ENCODE measurements at places on chromosomes 13 and 19.
A peak's percentile ranks its signal among the peaks of the same experiment; 100 is the strongest.

DNA sequence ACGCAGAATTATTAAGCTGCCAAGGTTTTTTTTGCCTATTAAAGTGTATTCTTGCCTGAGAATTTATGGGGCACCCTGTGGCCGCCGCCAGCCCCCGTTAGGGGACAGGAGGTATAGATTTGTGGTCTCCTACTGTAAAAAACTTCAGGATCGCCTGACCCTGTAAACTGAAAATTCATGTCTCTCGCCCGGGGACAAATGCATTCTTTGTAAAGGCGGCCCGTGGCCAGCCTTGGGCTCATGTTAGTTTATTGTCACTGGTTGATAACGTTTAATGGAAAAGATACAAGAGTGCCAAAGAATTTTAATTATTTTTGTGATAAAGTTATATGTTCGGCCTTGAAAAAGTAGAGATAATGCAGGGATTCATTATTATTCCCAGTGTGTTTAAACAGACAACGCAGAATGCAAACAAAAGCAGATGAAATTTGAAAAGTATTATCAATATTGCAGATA lies 141.7 kb downstream of the URI1 start:
- no peak for DNase-seq

DNA sequence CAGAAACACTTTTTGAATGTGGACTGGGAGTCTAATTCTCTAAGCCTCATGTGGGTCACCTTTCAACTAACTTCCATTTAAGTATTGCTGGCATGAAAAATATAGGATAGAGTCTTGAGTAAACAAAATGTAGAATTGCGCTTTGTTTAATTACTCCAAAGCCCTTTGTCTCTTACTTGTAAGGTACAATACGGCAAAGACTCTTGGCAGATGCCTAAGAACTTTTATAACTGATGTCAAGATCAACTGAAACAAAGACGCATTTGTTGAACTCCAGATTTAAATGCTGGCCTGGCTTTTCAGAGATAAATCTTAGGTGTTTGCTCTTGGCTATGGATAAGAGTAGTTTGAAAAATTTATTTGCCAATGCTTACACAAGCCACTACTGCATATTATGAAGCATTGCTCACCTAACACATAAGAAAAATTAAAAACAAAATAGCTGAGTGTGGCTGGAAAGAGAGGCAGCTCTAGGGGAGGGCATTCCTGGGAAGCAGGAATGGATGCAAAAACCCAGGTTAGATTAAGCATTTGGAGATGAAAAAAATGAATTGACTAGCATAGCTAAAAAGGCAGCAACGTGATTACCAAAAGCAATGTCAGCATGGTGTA lies 107.3 kb upstream of the STARD13 start:
- DNase-seq = no peak

GRCh38 chr13:48852911-48853727 lies 122.6 kb upstream of the FNDC3A start:
- no peak for DNase-seq

DNA sequence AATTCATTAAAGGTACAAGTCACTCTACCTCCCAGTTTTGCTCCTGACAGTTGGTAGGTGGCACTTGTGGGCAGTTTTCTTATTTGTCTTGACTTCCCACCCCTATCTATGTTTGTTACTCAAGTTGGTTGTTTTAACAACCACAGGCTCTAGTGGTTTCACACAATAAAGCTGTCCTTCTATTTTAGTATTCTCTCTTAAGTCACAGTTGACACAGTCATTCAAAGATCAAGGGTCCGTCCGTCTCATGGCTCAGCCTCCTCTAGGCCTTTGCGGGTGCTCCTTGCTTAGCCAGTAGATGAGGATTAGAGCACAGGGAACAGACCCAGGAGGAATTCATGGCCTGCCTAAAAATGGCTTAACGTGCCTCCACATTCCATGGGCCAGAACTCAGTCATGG lies 573.7 kb downstream of the IRS2 start:
- DNase-seq = no peak

DNA sequence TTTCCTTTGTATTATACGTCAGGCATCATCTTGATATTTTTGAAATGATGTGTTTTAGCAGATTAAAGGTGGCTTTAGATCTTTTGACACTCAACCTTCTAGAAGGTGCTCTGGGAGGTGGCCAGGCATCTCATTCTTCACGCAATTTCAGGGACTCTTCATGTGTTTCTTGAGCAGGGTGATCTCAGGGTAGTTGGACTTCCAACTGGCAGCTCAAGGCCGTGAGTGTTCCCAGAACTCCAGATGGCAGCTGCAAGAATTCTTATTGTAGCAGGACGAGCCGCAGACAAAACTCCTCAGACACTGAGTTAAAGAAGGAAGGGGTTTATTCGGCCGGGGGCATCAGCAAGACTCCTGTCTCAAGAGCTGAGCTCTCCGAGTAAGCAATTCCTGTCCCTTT lies 82.5 kb upstream of the UBAC2 start:
- DNase-seq = no peak

GRCh38 chr19:5890099-5890498 lies 13.5 kb downstream of the NDUFA11 start:
- no peak for DNase-seq

DNA sequence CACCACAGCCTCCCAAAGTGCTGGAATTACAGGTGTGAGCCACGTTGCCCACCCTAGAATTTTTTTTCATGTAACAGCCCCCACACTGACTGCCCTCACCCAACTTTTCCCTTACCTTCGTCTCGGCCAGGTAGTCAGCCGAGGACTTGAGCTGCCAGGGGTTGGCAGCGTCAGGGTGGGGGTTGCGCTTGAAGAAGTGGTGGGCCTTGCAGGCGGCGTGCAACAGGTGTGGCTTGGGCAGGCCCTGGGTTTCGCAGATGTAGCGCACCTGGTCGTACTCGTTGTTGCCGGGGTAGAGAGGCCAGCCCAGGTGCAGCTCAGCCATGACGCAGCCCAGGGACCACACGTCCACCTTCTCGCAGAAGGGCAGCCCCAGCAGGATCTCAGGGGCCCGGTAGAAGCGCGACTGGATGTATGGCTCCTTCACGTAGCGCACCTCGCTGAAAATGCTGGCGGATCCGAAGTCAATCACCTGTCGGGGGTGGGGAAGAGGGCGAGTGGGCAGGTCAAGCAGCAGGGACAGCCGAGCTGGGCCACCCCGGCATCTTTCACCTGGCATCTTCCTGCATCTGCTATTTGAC lies 6.2 kb downstream of the HIPK4 start:
- DNase-seq = no peak

- no peak for DNase-seq
These were observed 26.2 kb downstream of the POMP start for GRCh38 chr13:28685114-28685513.

DNA sequence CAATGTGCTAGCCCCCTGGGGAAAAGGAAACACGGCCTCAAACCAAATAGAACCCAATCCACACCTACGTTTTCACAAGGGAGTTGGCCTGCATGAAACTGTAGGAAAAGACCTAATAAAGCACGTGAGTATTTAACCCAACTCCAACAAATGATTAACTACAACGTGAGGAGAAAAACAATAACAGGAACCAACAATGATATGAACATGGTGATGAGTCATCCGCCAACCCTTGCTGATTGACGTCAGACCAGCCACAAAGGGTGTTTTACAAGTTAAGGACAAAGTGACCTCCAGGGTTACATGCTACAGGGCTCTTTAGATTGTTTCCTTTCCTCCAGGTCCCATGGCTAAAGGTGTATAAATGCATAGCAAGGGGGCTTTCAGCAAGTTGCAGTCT lies 460.5 kb downstream of the COG6 start:
- peak; percentile 48 for DNase-seq

- DNase-seq = no peak
These were observed 518.0 kb upstream of the SGCG start for GRCh38 chr13:22662771-22663170.

DNA sequence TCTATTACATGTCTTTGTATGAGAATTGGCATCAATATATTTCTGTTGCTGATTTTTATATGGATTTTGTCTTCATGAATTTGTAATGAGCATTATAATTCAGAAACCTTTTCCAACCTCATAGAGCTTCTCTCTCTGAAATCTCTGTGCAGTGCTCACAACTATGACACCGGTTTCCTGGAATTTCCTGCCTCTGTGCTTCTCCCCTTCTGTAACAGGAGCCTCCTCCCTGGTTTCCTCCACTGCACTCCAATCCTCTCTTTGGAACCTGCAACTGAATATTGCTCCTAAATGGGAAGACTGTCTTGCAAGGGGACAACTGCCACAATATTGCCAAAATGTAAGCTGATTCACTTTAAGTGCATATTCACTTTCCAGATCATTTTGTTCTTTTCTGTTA lies 1147.9 kb downstream of the UQCRFS1 start:
- DNase-seq = no peak

DNA sequence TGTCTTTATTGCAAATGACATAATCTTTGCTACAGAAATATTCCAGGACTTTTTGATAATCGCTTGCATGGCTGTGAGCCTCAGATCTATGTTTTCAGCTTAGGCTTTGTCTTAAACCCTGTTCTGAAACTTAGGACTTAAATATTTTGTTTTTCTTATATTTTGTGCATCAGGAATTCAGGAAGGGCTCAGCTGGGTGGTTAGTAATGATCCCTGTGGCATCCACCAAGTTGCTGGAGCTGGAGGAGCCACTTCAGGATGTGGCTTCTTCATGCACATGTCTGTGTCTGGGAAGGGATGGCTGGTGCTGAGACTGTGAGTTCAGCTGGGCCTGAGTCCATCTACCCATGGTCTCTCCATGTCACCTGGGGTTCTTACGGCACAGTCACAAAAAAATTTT lies 48.9 kb upstream of the LRCH1 start:
- DNase-seq = no peak

- no peak for DNase-seq
These were observed 112.8 kb downstream of the TDRD3 start for GRCh38 chr13:60509601-60510386.

DNA sequence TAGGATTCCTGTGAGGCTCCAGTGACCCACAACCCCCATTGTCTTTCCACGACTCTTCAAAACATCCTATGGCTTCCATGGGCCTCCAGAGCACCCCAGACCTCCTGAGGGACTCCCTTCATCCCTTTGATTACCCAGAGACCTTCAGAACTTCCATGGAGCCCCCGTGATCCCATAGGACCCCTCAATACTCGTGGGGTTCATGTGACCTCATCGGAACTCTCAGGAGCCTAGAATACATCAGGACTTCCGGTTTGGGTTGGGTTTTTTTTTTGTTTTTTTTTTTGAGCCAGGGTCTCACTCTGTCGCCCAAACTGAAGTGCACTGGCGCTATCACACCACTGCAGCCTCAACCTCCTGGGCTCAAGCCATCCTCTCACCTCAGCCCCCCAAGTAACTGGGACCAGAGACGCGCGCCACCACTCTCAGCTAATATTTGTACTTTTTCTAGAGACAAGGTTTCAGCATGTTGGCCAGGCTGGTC lies 774 bp downstream of the ALDH16A1 start:
- DNase-seq = no peak

GRCh38 chr19:49755956-49756355 lies 7.2 kb downstream of the TSKS start:
- DNase-seq = no peak

- DNase-seq = no peak
These were observed 1132.6 kb upstream of the SLC10A2 start for GRCh38 chr13:104198801-104199200.

DNA sequence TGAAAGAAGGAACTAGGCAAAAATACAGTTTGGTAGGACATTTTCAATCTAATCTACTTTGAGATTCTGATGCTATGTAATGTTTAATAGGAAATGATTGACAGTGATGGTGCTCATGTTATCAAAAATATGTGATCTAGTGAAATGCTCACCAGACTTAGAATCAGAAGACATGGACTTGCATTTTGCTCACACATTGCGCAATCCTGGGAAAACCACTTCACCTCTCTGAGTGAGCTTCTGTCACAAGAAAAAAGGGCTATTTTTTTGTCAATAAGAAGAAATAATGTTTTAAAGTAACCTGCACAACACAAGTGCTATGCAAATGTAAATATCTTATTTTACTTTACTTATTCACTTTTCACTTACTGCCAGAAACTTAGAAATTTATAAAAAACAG lies 380.9 kb upstream of the HTR2A start:
- no peak for DNase-seq

DNA sequence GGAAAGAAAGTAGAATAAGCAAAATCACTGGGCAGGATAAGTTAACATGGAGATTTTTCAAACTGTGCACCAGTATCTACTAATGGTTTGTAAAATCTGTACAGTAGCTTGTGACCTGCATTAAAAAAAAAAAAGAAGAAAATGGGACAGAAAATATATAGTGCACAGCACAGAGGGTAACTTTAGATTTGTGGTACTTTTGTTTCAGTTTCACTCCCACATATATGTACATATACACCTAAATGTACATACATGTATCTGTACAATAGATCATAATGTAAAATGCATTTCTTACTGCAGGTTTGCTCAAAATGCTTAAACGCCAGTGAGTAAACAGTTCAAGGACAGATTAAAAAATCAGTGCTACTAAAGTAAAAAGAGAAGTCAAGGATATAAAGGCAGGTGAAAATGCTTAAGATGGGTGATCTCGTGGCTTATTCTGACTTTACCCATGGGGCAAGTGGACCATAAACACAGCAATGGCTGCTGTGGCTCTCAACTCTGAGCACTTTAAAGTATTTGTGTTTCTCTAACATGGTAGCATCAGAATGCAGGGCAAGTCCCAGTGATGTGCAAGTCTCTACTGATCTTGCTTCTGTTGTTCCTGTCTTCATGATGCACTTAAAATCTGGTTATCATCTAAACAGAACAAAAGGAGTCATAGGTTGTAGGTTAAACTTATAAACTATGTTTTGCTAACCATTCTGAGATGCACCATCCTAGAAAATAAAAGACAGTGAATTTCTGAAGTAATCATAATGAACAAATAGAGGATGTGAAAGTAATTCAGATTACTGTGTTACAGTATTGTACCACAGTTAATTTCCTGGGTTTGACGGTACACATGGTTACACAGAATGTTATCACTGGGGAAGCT lies 112.3 kb downstream of the MIPEP start:
- no peak for DNase-seq

DNA sequence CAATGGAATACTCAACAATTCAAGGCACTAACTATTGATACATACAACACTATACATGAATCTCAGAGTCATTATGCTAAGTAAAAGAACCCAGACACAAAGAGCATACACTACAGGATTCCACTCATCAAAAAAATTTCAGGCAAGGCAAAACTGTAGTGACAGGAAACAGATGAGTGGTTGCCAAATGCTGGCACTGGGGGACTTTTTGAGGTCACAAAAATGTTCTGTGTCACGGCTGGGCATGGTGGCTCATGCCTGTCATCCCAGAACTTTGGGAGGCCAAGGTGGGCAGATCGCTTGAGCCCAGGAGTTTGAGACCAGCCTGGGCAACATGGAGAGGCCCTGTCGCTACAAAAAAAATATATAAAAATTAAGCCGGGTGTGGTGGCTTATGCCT lies 129.4 kb downstream of the KL start:
- DNase-seq = no peak

DNA sequence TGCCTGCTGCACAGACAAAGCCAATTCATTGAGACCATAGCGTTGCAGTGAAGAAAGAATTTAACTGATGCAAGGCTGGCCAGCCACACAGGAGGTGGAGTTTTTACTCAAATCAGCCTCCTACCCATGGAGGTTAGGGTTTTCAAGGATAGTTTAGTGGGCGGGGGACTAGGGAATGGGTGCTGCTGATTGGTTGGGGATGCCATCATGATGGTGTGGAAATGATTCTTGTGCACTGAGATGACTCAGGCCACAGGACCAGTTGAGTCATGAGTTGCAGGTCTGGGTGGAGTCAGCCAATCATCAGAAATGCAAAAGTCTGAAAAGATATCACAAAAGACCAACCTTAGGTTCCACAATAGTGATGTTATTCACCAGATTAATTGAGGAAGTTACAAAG lies 359.6 kb downstream of the FOXO1 start:
- no peak for DNase-seq

All from CD4-positive, alpha-beta T cell treated with Interleukin-17A for 4 hours (primary cell).